Cardiac septum (tissue), 1 donor: ENCODE measurements at places on chromosomes 6 and 20.

- DNase-seq = no peak
These were observed 75.1 kb downstream of the QKI start for GRCh38 chr6:163489584-163489983.

GRCh38 chr20:62617711-62618483 is 24.4 kb upstream of the SLCO4A1 start:
- DNase-seq = peak; percentile 93

DNA sequence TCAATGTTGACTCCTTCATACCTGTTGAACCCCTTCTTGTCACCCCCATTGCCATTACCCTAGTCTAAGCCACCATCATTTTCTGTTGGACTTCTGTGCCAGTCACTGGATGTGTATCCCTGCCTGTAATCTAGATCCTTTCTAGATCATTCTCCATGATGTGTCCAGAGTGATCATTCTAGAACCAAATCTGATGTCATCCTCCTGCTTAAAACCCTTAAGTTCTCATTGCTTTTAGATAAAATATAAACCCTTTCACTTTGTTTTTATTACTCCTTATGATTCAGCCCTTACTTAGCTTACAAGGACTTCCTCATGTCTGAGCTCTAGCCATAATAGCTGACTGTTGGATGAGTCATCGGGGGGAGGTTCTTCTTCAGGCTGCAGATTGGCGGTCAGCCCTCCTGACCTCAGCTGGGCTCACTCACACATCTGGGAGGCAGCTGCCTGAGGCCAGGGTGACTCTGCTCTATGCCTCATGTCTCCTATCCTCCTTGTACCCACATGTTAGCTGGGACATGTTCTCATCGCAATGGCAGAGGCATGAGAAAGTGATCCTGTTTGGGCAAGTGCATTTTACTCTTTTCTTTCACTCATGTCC is 287.6 kb downstream of the ESR1 start:
- DNase-seq = peak; percentile 82

GRCh38 chr6:47633141-47633540 is 65.2 kb upstream of the ADGRF4 start:
- DNase-seq = no peak

DNA sequence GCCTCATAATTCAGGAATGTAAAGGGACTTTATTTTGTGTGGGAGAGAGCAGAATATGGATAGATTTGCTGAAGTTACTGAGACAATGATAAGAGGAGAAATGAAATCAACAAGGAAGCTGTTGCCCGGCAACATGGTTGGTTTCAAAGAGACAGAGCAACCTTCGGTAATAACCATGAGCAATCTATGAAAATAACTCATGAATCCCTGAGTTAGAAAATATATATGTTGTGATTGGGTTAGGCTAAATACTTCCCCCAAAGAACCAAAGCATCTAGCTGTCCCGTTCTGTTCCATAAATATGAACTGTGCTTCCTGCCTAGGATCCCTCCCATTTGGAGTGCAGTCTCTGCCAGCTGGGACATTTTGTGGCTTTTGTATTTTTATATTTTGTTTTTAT is 23.1 kb downstream of the SERPINB1 start:
- no peak for DNase-seq

DNA sequence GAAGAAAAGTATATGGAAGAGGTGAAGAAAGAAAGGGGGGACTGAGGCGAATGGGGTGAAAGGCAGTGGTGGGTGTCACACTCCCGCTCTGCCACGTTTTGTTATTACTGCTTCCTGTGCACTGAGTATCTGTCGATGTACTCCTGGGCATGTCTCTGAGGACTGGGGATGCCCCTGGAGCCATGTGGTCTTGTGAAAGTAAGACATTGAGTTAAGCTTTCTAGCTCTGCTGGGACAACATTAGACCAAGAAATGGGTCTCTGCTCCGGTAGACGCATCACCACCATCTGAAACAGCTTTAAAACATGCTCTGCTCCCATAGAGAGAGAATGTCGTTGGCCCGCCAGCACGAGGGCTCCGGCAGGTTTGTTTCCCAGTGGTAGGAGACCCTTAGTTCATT is 40.0 kb downstream of the IRF4 start:
- no peak for DNase-seq

DNA sequence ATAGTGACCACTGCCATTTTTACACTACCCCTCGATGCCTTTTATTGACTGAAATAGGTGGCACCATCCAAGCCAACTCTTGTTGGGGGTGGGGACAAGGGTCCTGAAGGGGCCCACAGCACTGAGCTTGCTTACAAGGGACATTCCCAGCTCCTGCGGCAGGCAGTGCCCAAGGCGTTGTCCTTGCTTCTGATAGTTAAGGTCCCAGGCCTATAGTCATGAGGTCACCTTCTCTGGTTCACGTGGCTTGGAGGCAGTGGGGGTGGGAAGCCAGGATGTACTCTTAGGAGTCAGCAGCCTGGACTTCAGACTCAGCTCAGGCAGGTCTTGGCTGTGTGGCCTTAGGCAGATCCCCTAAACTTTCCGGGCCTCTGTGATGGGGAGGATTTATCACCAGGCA is 48.6 kb downstream of the TOX2 start:
- DNase-seq = peak; percentile 26

DNA sequence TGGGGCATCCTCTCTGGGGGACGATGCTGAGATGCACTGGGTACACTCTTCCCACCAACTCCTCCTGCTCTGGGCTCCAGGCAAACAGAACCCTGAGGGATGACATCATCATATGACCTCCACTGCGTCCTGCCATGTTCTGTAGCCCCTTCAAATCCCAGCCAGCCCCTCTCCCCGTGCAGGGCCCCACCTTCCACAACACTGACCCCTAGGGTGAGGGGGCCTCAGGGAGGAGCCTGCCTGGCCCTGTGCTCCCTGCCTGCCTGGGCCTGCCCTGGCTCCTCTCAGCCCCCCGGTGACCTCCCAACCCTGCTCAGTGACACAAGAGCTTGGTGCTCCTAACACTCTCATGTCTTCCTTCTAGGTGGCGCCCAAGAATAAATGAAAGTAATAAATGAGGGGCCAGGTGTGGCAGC is 9.6 kb upstream of the SPDEF start:
- DNase-seq = no peak

- no peak for DNase-seq
These were observed 1.8 kb upstream of the TGM3 start for GRCh38 chr20:2293971-2294370.

- DNase-seq = no peak
These were observed 57.4 kb upstream of the EDN3 start for GRCh38 chr20:59242714-59243626.

- peak; percentile 81 for DNase-seq
These were observed 30.8 kb downstream of the SF3B5 start for GRCh38 chr6:144064402-144065212.

- peak; percentile 83 for DNase-seq
These were observed 8.6 kb upstream of the TRIB3 start for GRCh38 chr20:371755-372542.

GRCh38 chr6:46706464-46706863 is 18.8 kb downstream of the TDRD6 start:
- DNase-seq = no peak

GRCh38 chr6:16472349-16473069 is 234.1 kb downstream of the GMPR start:
- DNase-seq = no peak

DNA sequence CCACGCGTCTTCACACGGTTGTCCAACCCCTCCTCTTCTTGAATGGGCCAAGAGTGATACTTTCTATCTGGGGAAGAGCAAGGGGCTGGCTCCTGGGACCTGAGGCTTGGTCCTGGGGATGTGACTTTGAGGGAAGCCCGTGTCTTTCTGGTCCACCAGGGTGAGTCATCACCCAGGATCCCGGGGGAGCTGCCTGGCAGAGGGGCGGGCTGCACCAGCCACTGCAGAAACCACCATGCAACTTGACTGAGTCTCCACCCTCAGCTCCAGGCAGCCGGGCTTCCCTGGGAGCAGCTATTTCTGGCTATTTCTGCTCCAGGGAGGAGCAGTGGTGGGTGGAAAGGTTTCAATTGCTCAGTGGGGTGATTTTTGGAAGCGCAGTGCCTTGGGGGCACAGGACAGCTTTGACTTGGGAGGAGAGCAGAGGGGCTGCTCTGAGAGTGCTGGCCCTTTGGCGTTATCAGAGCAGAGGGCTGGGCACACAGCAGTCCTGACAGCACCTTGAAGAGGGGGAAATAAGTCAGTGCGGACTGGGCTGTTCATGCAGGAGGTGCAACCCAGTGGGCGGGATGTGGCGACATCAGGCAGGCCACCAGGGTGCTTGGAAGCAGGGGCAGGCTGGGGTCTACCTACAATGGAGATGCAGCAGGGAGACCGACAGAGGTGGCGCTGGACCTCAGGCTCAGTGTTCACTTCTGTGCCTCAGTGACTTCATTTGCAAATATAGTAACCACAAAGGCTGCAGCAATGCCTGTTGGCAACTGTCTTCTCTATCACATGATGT is 45.1 kb upstream of the FAM83D start:
- DNase-seq = no peak

DNA sequence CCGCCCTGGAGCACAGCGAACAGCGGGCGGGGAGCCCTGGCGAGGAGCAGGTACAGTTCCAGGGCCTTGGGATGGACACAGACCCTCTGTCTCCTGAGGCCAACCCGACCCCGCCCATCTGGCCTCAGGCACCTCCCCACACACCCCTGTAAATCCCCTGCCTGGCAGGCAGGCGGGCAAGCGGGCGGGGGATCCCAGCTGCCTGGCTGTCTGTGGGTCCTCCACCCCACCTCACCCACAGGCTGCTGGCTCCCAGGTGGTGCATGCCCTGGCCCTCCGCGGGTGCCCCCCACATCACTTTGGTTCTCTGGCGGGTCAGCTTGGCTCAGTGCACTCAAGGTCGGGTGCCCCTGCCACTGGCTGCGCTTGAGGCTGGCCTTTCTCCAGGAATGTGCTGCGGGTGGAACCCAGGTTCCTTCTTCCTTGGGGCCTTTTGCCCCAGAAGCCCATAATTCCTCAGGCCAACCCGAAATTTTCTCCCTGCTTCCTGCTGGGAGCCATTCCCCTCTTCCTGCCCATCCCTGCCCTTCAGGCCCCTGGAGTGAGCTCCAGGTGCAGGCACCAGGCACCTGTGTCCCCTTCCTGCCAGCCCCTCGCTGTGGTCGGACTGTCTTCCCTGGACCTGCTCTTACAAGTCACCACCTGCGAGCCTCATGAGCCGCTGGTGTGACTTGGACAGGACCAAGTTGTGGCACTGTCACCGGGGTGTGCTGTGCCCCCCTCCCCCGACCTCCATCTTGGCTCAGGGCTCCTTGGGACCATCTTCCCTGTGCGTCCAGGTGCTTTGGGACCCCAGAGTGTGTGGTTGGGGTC is 5.3 kb upstream of the TNFRSF6B start:
- no peak for DNase-seq
